ENCODE measurements at places on chromosomes 2 and 18.

DNA sequence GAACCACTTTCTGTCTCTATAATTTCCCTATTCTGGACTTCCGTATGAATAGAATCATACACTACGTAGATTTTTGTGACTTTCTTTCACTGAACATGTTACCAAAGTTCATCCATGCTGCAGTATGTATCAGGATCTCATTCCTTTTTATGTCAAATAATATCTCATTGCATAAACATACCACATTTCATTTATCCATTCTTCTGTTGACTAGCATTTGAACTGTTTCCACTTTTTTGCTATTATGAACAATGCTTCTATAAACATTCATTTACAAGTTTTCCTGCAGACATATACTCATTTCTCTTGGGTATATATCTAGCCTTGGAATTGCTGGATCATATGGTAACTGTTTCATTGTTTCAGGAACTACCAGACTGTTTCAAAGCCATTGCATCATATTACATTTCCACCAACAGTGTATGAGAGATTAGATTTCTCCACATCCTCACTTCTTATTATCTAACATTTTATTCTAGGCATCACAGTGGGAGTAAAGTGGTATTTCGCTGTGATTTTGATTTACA lies 186.2 kb downstream of the DYM start:
- DNase-seq = no peak

DNA sequence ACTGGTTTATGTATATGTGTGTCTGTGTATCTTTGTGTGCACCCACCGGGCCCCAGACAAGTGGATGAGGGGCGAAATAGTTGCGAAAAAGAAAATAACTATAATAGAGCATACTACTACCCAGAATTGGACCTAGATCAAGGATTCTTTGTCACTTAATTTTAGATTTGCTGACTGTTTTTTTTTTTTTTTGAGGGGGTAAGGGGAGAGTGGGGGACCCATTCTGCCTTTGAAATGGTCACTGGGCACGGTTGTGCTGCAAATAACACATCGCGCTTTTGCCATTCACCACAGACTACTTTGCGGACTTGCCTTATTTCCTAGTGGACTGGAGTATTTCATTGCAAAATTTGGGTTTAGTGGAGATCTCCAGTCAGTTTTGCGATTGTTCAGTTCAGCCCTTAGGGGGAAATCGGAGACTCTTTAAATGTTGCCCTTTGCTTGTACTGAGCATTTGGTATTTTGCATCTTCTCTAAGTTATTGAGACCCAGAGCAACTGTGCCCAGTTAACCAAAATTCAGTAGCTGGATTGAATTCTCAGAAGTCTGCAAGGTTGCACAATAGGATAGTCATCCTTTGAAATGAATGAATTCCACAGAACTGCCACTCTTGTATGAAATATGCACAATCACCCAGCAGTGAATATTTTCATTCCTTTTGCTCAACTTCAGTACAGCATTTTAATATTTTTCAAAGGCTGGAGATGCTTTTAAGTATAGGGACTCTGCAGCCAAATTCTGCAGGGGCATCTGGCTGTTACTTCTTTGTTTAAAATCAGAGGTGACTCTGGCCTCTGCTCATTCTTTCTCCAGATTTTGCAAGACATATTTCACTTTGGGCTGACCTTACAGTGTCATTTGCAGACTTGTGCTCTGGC lies 2.9 kb downstream of the TRIB2 start:
- no peak for DNase-seq

GRCh38 chr2:95106081-95106480 lies 15.5 kb downstream of the MRPS5 start:
- no peak for DNase-seq

- no peak for DNase-seq
Measured at GRCh38 chr2:113672326-113672932, 45.4 kb downstream of the RABL2A start.

DNA sequence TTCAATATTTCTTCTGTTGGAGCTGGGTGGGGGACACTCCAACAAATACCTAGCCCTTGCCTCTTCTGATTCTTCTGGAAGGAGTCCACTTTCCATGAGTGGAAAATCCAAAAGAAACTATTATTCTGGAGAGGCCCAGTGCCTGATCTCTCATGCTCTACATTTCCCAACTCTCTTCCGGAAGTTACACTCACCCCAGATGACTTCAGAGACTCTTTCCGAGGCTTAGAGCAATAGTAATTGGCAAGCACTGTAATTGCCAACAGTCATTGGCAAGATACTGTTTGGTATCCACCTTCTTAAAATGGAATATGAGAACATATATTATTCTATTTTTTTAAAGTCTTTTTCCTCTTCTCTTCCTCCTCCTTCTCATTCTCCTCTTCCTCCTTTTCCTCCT lies 60.5 kb upstream of the CYRIA start:
- DNase-seq = no peak

DNA sequence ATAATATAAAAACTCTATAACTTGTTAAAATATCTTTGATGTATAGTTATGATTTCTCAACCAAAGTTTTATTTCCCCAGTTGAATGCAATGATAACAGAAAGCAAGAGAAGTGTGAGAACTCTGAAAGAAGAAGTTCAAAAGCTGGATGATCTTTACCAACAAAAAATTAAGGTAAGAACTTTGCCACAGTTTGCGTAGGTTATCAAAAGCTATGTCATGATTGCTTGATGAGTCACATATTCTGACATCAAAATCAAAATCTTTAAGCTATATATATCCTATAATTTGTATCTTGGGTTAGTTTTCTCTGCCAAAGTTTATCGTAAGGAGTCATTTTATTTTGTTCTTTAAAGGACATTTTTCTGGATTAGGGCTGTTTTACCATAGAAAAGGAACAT lies 35.0 kb downstream of the NDC80 start:
- no peak for DNase-seq

- DNase-seq = no peak
Measured at GRCh38 chr2:32862269-32863055, 84.3 kb upstream of the LTBP1 start.

GRCh38 chr2:43977677-43978375 lies 18.0 kb downstream of the LRPPRC start:
- no peak for DNase-seq

DNA sequence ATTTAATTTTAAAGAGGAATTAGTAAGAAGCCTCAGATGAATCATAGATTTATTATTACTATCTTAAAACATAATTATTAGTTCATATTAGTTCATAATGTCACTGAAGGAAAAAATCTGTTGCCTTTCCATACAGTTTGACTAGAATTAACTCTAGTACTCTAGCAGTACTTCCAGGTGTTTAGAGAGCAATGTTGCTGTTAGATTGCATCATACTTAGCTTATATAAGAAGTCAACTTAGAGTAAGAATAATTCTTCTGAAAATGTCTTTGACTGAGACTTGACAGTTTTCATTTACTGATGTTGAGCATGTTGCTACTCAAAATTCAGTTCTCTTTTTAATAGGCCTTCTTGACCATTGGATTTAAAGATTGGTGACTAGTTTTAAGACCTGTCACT lies 4.7 kb downstream of the RAB3GAP1 start:
- DNase-seq = no peak

GRCh38 chr2:48566592-48567310 lies 36.8 kb downstream of the STON1 start:
- no peak for DNase-seq

Data from activated gamma-delta T cell treated with Interleukin-2 at 50 U/mL for 16 hours (primary cell).